Activated T-cell treated with anti-CD3 and anti-CD28 coated beads for 4 hours (primary cell): ENCODE measurements at places on chromosomes 16 and 17.

DNA sequence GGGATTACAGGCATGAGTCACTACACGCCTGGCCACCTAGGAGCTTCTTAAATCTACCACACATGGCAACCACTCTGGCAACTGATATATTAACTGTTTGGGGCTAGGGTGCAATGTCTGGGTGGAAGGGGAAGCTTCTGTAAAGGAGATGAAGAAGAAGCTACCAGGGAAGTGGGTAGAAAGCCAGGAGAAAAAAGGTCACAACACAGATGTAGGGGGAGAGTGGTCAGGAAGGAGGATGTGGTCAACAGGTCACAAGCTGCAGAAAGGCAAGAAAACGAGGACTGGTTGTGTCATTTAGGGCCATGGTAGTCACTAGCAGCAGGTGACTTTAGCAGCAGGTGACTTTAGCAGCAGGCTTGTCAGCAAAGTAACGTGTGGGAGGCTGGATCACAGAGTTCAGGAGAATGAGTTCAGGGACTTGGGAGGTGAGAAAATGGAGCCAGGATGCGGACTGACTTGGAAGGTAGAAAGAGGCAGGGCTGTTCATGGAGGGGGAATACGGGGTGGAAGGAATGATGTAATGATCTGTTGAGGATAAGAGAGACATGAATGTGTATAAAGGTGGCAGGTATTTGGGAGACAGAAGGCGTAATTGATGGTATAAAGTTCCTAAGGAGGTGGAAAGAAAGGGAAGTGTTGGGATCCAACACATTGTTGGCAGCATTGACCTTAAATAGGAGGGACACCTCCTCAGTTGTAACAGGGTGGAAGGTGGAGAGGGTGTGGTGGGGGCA, 16.3 kb upstream of the WFIKKN2 start:
- no peak for DNase-seq

DNA sequence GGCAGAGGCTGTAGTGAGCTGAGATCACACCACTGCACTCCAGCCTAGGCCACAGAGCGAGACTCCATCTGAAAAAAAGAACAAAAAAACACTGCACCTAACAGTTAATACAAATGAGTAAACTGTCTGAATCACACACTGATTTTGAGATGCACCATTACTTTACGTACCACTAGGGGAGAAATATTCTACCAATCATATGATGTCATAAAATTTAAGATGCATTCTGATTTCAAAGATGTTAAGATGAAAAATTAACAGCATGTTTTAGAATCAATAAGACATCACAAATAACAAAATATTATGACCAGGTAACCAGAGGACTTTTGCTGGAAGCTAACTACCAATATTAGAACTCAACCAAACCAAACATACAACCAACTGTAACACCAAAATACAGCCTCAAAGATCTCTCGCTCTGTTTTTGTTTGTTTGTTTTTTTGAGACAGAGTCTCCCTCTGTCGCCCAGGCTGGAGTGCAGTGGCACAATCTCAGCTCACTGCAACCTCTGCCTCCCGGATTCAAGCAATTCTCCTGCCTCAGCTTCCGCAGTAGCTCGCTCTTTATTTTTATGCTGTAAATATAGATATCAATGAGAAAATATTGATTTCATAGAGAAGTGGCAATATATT, 31.6 kb downstream of the GLG1 start:
- no peak for DNase-seq

DNA sequence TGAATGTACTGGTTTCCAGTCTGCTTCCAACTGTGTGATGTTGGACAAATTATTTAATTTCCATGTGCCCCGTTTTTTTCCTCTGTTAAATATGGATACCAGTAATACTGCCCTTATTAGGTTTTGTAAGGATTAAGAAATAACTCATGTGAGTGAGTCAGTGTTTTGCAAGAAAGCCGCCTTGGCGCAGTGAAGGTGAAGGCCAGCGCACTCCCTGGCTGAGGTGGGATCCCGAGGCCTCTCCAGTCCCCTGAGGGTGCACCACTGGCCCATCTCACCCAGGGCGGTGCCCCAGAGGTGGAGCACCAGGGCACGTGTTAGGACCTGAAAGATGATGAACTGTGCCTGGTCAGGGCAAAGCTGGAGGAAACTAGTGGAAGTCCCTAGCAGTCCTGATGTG, 43.5 kb downstream of the PHKB start:
- no peak for DNase-seq

DNA sequence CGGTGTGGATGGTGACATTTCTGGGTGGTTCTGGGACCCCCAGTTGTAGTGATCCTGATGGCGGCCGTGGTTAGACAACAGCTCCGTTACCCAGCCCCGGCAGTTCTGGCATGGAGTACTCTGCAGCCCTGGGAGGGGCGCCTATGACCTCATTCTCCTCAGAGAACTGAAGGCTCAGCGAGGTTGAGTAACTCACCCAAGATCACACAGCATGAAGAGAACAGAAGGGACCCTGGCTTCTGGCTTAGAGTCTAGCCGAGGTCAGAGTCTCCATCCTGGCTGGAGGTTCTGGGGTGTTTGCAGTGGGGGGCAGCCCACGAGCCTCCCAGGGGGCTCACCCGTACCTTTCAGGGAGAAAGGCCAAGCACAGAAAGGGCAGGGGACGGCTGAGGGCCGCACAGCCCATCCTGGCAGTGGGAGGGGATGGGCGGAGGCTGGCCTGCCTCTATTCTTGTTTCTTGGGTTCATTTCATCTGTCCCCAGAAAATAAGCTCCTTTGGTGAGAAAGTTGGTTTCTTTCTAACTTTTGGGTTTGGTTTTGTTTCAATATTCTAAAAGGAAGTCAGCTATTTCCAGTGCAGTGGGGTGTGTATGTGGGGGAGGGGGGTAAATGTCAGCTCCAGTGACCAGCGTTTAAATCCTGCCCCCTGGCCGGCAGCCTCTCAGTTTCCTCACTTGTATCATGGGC, 13.2 kb downstream of the ZFPM1 start:
- DNase-seq, result no peak

- no peak for DNase-seq
Observed at GRCh38 chr17:75920045-75920560, 15.4 kb upstream of the MRPL38 start.

DNA sequence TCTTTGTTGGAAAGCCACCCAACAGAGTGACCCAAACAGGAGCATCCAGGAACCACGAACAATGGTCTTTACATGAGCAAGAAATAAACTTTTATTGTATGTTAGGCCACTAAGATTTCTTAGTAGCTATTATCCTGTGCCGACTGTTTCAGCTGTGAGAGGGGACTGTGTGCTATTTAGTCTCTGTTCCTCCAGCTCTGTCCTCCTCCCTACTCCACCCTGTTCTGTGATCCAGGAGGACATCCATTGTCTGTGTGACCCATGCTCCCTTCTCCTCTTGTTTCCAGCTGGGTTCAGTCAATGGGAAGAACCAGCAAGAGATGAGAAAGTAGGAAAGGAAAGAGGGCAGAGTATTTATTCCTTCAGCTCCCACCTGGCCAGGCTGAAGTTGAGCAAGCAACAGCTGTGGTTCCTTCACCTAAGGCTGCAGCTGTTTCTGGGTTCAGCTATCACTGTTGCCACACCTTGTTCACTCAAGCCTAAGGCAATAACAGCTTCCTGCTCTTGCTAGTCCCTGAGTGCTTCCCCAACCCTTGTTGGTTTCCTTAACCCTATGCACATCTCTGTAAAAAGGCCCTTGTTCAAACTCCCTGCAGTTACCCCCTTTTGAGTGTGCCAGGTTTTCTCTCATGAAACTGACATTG, 14.9 kb upstream of the B4GALNT2 start:
- no peak for DNase-seq

DNA sequence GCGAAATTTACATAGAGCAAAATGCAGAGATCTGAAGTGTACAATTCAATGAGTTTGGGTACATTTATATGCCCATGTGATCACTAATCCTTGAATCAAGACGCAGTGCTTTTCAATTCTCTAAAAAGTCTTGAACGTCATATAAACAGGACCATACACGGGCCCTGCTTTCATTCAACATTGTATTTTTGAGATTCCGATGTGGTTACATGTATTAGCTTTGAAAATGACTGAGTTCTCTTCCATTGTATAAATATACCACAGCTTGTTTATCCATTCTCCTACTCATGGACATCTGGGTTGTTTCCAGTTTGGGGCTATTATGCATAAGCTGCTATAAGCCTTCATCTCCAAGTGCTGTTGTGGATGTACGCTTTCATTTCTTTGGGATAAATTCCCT, 45.5 kb downstream of the ZCCHC14 start:
- no peak for DNase-seq

- no peak for DNase-seq
Observed at GRCh38 chr16:73058616-73059409, 10.9 kb upstream of the ZFHX3 start.

DNA sequence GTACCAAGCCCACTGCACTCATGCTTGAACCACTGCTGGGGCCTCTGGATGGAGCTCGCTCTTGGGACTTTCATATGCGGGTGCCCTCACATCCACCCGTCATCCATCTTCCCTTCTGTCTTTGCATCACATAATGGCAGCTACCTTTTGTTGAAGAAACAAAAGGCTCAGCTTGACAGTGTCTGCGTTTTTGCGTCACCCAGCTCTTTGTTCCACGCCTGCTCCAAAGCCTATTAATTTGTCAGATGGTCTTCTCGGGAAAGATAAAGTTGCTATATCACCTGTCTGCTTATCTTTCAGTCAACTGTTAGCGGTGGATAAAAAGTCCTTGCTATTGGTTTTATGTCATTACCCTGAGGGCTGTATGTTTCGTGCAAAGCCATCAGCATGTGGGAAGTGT, 18.1 kb upstream of the BCO1 start:
- DNase-seq, result no peak

- DNase-seq, result no peak
Observed at GRCh38 chr17:77995146-77995852, 36.8 kb downstream of the TNRC6C start.

DNA sequence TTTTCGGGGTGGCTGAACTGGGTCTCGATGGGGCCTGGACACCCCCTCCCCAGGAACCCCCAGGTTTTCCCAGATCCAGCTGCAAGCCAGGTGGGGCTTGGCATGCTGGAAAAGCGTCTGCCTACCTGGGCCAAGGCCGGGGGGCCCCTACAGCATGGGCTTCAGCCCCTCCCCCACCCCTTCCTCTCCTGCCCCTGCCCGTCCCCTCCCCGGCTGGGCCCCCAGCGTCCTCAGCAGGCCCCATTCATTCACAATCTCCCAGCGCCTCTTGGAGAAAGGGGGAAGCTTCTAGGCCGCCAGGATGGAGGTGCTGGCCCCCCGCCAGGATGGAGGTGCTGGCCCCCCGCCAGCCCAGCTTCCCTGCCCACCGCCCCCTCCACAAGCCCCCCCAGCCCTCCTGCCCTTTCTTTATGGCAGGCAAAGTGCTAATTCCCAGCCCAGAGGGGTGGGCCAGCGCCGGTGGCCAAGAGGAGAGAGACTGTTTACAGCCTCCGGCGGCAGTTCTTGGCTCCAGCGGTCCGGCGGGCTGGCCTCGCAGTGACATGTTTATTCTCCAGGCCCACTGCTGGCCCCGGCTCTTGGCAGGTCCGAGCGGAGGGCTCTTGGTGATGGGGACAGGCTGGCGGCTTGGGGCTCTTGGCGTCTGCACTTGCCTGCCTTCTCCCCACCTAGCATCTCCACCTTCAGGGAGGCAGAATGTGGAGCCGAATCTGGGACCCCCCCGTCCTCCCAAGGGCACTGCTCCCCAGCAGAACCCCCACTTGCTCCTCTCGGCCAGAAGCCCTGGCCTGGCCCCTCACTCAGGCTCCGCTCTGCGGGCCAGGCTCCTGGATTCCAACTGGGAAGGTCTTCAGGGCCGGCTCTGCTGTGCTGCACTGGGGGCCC, 94.4 kb upstream of the CIBAR2 start:
- DNase-seq, result no peak

DNA sequence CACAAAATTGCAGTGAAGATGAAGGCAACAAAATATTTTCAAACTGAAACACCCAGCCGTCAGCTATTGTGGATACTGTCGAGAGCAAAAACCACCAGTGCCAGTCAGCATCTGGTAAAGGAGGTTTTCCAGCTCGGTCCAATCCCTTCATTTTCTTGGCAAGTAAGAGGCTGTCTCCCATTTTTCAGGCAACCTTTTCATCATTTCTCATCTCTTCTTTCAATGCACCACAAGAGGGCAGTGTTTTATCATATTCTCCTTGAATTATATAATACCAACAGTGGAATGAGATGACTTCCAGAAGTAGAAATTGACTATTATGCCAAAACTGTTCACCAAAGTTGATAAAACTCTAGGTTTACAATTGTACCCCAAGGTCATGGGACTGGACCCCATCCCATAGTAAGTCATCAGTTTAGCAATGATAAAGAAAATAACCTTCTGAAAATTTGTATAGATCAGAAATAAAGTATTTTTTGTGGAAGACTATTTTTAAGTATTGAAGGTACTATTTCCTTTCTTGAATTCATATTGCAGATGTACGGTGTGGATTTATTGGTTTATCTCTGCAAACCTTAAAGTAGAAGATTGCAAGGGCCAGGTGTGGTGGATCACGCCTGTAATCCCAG, 16.8 kb downstream of the NQO1 start:
- DNase-seq, result no peak

- DNase-seq, result no peak
Observed at GRCh38 chr16:1984347-1985225, 593 bp downstream of the GFER start.

DNA sequence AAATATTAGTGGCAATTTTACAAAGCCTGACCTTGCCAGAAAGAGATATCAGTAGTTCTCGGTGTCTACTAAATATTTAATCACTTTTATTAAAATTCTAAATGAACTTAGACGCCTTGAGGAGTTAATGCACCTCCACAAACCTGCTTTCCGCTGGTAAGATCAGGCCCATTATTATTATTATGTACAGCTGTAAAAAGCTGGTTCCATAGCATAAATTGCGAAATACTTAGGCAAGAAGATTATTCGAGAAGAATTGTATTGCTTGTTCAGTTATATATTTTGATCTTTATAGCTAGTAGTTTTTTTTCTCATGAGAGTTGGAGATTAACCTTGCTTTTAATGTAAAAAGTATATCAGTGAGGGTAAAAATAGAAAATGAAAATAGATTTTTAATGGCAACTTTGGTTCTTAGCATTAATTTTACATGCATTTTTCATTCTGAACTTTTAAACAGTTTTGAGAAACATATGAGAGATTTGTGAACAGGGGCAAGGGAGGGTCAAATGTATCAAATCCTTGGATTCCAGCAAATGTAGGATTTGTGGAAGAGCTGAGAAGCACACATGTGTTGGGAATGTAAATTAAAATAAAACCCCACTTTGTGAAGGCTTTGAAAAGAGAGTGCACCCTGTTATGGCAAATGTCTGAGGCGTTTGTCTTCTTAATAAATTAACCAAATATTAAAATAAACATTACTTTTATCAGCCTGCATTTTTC, 250.4 kb upstream of the TBX2 start:
- DNase-seq, result no peak

- no peak for DNase-seq
Observed at GRCh38 chr17:10807704-10808128, 3.8 kb upstream of the TMEM238L start.
